ENCODE measurements at places on chromosomes 3 and 15.

- DNase-seq, result no peak
Observed at GRCh38 chr3:35523838-35524237, 115.5 kb upstream of the ARPP21 start.

- peak; percentile 41 for DNase-seq
Observed at GRCh38 chr3:129605203-129605921, 1.1 kb downstream of the PLXND1 start.

GRCh38 chr3:66451766-66452165 lies 49.1 kb downstream of the LRIG1 start:
- DNase-seq, result no peak

DNA sequence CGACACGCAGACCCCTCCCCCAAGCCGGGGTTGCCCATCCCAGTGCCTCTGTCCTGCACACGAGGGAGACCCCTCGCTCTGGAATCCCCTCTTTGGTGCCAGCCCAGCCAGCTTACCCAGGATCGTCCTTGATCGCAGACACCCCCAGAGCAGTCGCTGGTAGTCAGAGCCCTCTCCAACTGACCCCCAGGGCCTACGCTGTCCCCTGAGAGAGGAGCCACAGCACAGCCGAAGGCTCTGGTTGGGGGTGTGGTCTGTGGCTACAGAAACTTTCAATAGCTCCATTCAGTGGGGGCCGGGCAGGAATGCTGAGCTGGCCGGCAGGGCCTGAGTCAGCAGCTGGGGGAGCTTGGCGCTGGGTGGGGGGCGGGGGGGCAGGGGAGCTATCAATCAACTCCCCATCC lies at the start of gene LCTL:
Gene LCTL, minus strand, starts transcription at position 258 of the 404 bp plus-strand sequence. CDS start 633 bp downstream, outside the sequence.
- DNase-seq, result no peak

DNA sequence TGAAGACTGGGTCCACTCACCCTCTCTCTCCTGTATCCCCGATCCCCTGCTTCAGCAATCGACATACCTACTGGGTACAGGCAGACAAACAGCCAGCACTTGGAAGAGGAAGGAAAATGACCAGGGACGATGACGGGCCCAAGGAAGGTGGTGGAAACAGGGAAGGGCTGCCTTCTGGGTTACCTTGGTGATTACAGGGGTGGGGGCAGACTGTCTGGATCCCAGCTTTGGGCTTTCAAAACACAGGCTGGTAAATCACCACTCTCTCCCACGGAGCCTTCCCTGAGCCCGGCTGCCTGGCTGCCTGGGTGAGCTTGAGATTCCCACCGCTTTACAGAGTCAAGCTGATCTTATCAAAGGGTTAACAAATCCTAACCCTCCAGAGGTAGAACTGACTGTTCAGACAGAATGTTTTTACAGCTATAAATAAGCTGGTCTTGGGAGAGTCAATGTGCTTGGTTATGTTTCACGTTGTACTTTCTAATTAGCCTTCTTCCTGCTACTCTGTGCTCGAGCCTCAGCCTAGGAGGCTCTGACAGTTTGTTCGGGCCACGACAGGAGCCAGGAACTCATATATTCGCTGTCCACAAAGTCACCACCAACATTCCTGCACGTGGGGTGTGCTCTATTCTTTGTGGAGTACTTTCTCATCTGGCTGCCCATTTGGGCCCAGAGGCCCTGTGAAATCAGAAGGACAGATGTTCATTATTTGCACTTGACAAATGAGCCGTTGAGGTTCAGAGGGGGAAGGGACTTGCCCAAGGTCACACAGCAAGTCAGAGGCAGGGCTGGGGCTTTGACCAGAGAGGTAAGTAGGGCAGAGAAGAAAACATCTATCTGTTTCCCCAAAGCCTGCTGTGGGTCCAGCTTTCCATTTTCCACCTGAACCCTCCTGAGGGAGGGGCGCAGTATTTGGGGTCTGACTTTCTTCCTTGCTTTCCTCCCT lies 63.5 kb downstream of the FEM1B start:
- DNase-seq, result no peak

DNA sequence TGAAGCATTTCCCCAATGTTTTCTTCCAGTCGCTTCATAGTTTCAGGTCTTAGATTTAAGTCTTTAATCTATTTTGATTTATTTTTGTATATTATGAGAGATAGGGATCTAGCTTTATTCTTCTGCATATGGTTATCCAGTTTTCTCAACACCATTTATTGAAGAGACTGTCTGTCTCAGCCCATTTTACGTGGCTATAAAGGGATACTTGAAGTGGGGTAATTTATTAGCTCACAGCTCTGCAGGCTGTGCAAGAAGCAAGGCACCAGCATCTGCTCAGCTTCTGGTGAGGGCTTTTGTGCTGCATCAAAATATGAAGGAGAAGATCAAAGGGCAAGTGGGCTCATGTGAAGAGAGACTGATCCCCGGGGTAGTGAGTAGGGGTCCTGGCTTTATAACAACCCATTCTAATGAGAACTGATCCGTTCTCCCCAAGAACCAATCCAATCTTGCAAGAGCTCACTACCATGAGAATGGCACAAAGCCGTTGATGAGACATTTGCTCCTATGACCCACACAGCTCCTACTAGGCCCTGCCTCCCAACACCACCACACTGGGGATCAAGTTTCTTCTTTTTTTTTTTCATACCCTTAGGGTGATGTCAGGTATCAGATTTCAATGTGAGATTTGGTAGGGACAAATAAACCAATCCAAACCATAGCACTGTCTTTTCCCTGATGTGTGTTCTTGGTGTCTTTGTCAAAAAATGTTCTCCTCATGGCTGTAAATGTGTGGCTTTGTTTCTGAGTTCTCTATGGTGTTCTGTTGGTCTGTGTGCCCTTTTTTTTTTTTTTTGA lies 63.2 kb downstream of the IQGAP1 start:
- DNase-seq, result no peak

Data from stimulated activated CD4-positive, alpha-beta T cell treated with anti-CD3 and anti-CD28 coated beads, Interleukin-2, amount 100 ng/mL, for 24 hours (primary cell).